NCI-H2171 (cell line): ENCODE measurements at places on chromosomes 1 and 21.

DNA sequence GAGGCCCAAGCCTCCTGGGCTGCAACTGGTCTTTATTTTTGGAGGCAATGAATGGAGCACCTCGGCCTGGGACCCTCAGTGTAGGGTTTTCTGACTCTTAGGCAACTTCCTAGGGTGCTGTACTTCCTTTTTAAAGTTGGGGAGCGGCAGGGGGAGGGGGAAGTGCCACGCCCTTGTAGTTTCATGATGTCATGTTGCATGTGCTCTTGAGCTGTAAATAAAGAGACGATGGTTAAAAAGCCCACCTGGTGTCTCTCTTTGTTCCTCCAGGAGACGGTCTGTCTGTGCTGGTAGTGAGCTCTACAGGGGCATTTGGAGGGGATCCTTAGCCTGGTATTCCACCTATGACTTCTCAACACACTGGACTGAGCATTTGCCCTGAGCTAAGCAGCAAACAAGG is 10.3 kb upstream of the AGTRAP start:
- no peak for DNase-seq

GRCh38 chr1:154419620-154420571 is 14.8 kb downstream of the IL6R start:
- DNase-seq, result no peak

- peak; percentile 49 for DNase-seq
Measured at GRCh38 chr1:246930830-246931548, 759 bp downstream of the AHCTF1 start.

GRCh38 chr1:209199822-209200221 is 383.7 kb upstream of the CAMK1G start:
- DNase-seq, result no peak

- DNase-seq, result no peak
Measured at GRCh38 chr1:13823936-13824335, 123.9 kb downstream of the PRDM2 start.

- no peak for DNase-seq
Measured at GRCh38 chr1:33043267-33044092, 6.8 kb upstream of the AK2 start.

DNA sequence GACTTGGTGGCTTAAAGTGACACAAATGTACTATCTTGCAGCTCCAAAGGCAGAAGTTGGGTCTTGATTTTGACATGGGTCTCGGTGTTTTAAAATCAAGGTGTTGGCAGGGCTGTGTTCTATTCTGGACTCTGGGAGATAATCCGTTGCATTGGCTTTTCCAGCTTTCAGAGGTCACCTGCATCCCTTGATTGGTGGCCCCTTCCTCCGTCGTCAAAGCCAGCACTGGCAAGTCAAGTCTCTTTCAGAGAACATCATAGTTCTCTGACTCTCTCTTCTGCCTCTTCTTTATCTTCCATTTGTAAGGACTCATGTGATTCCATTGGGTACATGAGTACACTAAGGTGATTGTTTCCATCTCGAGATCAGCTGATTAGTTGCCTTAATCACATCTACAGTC is 172.1 kb downstream of the CAMTA1 start:
- no peak for DNase-seq

DNA sequence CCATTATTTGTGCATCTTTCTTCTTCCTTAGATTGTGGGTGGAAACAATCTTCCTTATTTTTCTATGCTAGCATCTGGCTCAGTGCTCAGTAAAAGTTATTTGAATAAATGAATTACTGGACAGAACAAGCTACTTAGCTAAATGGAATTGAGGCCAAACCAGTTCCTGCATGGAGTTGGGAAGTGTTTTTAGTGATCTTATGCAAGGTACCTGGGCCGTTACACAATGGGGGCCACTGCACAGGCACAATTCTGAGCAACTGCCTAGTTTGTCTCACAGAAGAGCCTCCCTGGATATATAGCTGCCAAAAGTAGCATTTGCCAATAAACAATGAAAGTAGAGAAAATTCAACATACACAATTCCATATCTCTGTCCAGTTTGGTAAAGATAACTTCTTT is 27.0 kb upstream of the SERBP1 start:
- no peak for DNase-seq

- DNase-seq, result peak; percentile 81
Measured at GRCh38 chr1:156804572-156805243, 11.9 kb downstream of the SH2D2A start.

- no peak for DNase-seq
Measured at GRCh38 chr1:173257805-173258204, 50.7 kb upstream of the TNFSF4 start.

DNA sequence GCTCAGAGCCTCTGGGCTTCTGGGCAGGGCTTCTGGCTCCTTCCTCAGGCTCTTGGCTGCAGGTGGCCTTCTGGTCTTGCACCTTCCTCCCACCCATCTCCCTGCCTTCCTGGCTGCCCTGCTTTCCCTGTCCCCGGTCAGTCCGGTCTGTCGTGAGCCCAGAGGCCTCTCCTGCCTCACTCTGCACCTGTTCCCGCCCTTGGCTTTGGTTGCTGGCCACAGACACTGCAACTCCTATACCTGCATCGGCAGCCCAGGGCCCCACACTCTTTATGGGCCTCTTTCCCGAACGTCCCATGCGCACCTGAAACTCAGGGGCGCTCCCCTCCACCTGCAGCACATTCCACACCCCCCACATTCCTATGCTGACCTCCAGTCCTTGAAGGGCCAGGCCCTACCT is 7.9 kb downstream of the FBXO2 start:
- DNase-seq, result no peak

GRCh38 chr1:31753707-31754349 is 10.3 kb downstream of the ADGRB2 start:
- peak; percentile 81 for DNase-seq

GRCh38 chr1:86782482-86782881 is 78.1 kb downstream of the SH3GLB1 start:
- no peak for DNase-seq

DNA sequence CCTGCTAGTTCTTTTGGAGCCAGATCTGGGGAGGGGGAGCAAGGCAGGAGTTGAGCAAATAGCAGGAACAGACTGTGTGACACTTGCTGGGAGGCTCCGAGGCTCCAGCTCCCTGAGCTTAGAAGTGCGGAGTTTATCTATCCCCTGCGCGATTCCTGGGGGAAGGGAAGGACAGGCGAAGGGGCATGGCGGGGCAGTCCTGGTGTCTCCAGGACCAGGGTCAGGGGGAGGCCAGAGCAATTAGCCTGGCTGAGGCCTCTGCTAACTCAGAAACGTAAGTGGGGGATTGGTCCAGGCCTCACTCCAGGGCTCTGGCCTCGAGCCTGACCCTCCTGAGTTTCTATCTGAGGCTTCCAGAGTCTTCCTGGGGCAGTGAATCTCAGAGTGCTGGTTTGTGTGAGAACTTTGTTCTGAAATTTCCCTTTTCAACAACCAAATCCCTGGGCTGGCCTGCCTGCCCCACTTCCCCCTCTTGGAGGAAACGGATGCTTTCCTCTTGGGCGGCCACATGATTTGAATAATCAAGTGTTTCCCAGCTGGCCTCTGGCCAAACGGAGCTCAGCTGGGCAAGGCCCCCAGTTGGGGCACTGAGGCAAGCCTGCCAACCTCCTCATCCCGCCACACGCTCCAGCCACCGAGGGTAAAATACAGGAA is 15.6 kb downstream of the ALPL start:
- DNase-seq, result peak; percentile 47

- DNase-seq, result peak; percentile 63
Measured at GRCh38 chr1:59976194-59977074, 49.9 kb upstream of the CYP2J2 start.

GRCh38 chr1:108570998-108571401 is 11.1 kb downstream of the EEIG2 start:
- no peak for DNase-seq

GRCh38 chr1:110506541-110506940 is 12.4 kb downstream of the KCNA10 start:
- DNase-seq, result no peak

DNA sequence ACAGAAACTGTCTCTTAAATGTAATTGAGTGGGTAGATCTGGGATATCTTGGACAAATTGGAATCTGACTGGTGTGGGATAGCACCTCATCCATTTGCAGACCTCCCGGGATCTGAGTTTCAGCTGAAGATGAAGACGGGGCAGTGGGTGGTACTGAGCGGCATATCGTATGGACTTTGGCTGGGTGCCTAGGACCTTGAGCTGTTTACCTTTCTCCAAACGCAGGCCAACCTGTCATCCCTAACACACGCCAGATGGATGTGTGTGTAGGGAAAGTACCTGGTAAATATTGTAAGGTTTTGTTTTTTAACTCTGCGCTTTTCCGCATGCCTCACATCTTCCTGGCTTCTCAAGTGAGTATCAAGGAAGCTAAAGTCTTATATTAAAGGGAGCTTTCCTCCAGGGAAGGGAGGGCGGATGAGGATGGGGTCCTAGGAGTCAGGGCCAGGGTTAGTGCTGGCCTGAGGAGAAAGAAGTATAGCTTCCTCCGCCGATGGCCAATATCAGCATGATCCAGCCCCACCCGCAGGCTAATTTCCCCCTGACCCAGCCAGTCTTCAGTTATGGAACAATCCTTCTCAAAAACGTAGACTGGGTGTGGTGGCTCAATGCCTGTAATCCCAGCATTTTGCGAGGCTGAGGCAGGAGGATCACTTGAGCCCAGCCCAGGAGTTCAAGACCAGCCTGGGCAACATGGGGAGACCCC is 26.2 kb downstream of the ATP8B2 start:
- DNase-seq, result peak; percentile 78

DNA sequence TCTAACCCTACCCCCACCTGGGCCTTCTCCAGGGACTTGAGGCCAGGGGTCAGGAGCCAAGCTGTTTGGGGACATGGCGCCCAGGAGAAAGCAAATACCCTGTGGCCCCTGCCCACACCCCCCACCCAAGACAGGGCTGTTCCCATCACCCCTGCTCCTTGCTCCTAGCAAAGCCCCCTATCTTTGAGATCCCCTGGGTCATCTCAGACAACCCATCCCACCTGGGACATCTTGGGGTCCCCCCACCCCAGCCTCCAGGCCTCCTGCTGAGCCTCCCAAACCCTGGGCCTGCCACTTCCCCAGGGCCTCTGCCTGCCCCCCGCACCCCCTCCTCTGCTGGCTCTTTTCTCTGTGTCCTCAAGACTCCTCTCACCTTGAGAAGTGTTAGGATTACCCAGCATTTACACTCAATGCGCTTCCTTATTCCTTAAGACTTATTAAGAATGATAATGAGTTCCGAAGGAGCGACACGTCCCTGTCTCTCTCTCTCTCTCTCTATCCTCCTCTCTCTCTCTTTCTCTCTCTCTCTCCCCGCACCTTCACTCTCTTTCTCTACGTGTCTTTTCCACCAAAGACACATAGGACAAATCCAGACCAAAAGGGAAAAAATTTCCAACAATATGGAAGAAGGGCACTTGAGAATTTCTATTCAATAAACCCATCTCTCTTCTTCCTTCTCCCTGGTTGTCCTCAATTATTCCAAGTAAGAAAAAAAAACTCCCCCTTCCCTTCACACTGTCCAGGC is 7.2 kb downstream of the CASZ1 start:
- no peak for DNase-seq

DNA sequence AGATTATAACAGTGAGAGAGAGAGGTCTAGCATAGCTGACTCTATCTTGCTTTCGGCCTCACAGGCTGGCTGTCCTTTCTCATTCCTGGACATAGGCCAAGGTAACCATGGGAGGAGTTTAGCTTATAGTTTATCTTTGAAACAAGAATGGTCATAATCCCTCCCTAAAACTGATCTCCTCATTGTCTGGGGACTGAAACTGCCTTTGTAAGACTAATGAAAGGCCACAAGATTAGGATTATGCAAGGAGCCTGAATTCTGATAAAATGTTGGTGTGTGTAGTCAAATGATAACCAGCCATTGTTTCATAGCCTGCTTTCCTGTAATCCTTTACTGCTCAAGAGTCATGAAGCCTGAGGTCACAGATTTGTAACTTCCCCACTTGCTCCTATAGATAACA is 131.9 kb upstream of the LYPLAL1 start:
- no peak for DNase-seq

DNA sequence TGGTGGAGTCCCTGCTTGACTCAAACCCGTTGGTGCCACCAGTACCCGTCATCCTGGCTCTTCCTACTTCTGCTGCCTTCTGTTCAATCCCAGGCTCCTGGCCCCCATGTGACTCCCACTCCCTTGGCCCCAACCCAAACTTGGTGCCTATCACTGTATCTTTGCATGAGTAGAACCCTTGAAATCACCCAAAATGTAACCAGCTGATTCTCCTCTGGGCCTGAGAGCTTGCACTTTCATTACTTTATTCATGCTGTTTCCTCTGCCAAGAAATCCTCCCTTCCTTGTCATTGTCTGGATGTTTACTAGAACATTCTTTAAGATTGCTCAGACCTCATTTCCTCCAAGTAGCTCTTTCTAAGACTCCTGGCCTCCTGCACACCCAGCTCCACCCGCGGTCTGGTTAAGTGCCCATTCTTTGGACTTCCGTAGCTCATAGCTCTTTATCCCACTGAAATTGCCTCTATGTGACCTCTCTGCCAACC is 15.7 kb downstream of the PTAFR start:
- DNase-seq, result no peak

DNA sequence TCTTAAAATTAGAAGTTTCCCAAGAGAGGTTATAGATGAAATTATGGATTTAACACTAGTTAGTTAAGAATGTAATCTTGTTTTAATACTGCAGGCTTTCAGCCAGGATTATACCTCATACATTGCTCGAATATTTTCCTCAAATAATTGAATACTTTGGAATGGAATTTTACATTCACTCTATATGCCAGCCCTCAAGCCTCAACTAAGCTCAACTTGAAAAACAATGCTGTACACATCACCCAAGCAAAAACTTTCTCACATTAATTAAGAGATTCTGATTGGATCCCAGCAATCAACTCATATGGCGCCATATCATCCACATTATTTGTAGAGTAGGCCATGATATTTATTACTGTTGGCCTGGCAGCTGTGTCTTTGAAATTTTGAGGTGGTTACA is 710.7 kb upstream of the ADAMTS5 start:
- DNase-seq, result no peak

GRCh38 chr1:77313491-77313890 is 31.7 kb downstream of the AK5 start:
- DNase-seq, result no peak

DNA sequence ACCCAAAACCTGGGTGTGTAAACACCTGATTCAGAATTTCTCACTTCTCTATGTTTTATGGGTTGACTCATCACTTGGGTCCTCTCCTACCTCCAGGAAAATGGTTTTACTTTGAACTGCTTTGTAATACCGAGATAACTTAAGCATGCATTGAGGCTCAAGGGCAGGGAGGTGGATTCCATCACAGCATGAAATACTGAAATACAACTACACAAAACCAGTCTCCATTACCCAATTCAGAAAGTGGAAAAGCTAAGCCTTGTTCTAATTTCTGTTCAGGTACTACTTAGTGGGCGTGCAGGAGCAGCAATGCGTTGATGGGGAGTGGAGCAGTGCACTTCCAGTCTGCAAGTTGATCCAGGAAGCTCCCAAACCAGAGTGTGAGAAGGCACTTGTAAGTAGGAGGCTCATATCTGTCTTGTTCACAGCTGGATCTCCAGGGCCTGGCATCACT is 6.1 kb upstream of the C4BPA start:
- no peak for DNase-seq

- no peak for DNase-seq
Measured at GRCh38 chr1:230199554-230199953, 132.5 kb downstream of the GALNT2 start.
